Activated CD8-positive, alpha-beta memory T cell treated with anti-CD3 and anti-CD28 coated beads, Interleukin-2, amount 50 U/mL, for 48 hours (primary cell): ENCODE measurements at places on chromosomes 5 and 9.

GRCh38 chr5:149220750-149221149 is 50.9 kb upstream of the AFAP1L1 start:
- no peak for DNase-seq

DNA sequence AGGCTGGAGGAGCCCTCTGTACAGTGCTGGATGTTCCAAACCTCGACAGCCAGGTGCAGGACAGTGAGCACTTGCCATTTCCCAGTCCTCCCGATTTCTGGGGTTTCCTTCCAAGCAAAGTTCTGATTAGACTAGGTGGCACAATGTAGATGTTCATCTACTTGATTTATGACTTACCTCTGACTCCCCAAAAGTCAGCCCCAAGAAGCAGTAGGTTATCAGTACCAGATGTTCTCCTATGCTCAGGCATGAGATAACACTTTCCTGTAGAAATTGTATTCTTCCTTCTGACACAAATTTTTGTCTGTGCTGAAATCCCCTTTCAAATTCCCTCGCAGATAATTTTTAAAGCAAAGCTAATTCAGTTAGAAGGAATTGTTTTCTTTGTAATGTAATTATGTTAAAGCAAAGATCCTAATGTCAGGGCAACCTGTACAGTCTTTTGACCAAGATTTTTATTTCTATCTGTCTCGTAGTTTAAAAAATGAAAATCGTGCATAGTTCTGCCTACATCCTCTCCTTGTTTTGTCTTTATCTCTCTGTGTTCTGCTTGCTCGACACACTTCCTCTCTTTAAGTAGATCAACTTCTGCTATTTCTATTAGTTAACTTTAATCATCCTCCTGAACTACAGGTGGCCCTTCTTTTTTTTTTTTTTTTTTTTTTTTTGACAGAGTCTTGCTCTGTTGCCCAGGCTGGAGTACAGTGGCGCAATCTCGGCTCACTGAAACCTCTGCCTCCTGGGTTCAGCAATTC is 102.4 kb upstream of the PJA2 start:
- no peak for DNase-seq

DNA sequence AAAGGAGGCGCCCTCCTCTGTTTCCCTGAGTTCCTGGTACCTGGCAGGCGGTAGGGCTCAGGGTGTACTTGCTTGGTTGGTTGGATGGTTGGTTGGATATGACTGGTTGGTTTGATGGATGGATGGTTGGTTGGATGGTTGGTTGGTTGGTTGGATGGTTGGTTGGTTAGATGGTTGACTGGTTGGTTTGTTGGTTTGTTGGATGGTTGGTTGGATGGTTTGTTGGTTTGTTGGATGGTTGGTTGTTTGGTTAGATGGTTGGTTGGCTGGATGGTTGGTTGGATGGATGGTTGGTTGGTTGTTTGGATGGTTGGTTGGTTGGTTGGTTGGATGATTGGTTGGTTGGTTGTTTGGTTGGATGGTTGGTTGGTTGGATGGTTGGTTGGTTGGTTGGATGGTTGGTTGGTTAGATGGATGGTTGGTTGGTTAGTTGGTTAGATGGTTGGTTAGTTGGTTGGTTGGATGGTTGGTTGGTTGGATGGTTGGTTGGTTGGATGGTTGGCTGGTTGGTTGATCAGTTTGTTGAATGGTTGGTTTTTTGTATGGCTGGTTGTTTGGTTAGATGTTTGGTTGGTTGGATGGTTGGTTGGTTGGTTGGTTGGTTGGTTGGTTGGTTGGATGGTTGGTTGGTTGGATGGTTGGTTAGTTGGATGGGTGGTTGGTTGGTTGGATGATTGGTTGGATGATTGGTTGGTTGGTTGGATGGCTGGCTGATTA is 6.5 kb upstream of the TMEM250 start:
- DNase-seq = no peak

GRCh38 chr9:129343424-129344375 is 165.6 kb upstream of the IER5L start:
- no peak for DNase-seq

DNA sequence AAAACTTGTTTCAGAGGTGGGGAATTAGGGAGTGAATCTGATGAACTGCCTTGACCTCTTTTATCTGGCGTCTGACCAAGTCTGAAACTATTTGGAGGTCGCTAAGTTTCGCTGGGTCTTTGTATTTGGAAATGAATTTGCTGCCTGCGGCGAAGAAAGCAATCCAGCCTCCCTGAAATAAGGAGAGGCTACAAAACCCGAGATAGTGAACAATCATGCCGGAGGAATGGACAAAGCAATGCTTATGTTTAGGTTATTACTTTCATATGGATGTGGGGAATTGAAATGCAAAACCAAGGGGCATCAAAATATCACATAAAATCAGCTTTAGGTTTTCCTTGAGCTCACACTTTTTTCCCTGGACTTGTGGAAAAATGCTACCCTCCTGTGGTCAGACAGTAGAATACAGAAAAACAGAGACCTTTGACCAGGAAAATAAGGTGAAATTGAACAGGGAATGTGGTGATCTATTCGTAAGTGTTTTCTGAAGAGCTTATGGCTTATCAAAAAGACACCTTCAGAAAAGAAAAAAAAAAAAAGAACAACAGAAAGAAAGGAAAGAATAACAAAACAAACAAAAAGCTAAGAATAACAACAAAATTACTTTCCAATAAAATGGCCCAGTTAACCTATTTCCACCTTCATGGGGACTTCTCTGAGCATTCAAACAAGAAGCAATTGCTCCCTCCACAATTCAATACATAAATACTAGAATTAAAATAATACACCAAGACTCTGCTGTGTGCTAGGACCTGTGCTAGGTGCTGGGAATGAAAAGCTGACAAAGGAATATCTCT is 68.6 kb upstream of the DPYSL3 start:
- DNase-seq = no peak
